ENCODE measurements at places on chromosomes 5 and 9. TPM values are rescaled to one million over a fixed set of nuclear protein-coding genes. Genes with fewer than 3 reads are reported as not detected.

DMRTA1 gene
- total RNA-seq = 0.99 TPM

ZNF883 gene
- total RNA-seq = 1.7 TPM

SIT1 gene
- total RNA-seq = 0.52 TPM

BAAT gene
- total RNA-seq = not detected

ZNF300 gene
- 7.3 TPM for total RNA-seq

CNTNAP3 gene
- 9.4 TPM for total RNA-seq

DNA sequence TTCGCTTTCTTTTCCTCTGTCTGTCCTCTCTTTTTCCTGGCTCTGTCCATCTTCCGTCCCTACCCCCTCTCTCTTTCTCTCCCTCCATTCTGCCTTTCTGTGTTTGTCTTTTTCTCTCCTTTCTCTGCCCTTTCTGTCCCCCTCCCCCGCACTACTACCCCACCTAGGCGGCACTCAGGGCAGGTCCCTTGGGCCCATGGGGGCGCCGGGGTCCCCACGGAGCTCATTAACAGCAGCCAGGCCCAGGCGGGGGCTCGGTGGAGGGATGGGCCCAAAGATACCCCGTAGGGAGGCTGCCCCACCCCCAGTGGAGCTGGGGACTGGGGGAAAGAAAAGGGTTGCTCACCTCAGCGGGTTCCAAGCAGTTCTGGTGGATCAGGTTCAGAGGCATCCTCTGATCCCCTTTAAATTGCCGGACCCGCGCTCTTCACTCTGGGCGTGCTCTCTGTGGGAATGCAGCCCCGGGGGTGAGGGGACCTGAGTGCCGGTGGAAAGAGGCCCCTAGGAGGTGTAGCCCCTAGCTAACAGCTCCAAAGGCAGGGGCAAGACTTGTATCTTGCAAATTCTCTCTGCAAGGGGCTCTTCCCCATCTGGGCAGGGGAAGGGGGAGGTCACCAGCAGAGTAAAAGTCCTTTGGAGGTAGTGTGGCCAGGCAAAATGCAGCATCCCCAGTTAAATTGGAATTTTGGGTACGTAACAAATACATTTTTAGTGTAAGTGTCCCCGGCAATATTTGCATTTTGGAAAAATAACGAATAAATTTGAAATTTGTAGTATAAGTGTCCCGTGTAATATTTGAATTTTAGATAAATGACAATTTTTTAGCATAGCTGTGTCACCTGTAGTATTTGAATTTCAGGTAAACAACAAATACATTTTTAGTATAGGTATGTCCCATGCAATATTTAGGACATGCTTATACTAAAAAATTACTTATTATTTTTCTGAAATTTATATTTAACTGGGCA is 7.4 kb downstream of the LHX2 start:
- DNase-seq = no peak

DNA sequence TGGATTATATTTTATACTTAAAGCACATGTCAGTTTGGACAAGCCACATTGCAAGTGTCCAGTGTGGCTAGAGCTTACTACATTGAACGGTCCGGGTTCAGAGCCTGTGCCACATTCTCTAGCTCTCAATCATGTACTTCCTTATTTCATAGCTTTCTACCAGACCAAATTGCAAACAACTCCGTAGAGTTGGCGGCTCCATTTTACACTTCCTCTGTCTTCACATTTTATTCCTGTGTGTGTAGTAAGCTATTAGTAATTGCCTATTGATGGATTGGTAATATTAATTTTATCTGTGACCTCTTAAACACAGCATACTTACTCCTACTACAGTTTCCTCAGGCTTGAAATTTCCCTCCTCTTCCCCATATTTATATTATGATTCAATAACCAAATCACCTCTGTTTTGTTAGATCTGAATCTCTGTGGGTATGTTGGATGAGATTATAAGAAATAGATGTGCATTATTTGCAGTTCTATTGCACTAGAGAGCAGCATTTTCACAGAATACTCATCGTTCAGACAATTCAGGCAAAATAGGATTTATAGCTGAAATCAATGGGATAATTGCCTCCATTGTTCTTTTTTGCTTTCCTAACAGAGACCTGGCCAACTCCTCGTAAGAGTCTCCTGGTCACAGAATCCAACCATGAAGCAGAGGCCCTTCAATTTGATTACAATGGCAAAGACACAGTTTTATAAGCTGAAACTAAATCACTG is 29.0 kb upstream of the C9orf72 start:
- no peak for DNase-seq

DNA sequence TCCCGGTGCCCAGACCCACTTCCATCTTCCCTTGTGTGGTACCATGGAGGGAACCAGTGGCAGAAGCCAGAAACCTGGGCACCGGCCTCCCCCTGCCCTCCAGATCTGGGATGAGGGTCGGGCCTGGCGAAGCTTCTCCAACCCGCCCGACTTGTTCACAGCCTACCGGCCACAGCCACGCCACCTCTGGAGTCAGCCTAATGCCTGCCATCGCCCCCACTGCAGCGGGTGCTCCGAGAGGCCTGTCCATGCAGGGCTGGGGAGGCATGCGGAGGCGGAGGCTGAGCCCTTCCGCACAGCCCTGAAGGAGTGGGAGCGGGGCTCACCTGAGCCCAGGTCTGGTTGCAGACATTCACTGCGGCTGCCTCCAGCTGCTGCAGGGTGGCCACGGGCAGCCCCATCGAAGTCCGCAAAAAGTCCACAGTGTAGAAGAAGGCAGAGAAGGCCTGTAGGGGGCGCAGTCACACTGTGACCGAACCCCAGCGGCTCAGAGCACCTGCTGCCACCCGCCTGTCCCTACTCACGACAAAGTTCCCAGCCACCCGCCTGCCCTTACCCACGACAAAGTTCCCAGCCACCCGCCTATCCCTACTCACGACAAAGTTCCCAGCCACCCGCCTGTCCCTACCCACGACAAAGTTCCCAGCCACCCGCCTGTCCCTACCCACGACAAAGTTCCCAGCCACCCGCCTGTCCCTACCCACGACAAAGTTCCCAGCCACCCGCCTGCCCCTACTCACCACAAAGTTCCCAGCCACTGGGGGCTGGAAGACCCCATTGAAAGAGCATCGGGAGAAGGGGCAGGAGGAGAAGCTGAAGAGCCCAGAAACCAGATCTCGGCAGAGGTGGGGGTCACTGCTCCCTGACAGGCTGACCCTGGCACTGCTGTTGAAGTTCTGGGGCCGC is 3.8 kb upstream of the NPDC1 start:
- DNase-seq = no peak

GRCh38 chr5:31563216-31563615 is 31.1 kb downstream of the C5orf22 start:
- DNase-seq = no peak

DNA sequence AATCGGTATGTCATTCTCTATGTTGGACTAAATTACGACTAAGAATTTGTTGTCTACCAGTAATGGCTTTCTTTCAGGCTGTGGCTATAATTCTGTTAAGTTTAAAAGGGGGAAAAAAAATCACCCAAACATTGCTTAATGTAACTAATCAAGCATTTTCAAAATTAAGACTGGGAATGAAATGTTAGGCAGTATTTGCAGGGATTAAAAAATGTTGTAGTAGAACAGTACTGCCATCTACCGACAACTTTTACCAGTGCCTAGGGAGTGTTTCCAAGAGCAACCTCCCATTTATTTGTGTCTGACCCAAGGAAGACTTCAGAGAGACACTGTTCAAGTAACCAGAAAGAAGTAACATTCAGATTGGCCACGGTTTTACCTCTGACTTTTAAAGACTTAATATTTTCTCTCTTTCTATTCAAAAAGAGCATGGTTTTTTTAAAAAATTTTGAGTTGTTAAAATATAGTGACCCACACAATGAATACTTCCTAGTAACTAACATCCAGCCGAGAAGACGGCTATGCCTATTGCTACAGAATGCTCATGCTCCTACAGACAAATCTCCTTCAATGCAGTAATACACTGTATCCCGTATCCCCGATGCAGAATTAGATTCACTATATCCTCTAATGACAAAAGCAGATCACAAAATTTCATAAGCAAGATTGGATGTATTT is 92.4 kb downstream of the ARL15 start:
- DNase-seq = peak; percentile 45

- DNase-seq = no peak
Measured at GRCh38 chr9:108859459-108860114, 2.5 kb upstream of the ACTL7A start.

DNA sequence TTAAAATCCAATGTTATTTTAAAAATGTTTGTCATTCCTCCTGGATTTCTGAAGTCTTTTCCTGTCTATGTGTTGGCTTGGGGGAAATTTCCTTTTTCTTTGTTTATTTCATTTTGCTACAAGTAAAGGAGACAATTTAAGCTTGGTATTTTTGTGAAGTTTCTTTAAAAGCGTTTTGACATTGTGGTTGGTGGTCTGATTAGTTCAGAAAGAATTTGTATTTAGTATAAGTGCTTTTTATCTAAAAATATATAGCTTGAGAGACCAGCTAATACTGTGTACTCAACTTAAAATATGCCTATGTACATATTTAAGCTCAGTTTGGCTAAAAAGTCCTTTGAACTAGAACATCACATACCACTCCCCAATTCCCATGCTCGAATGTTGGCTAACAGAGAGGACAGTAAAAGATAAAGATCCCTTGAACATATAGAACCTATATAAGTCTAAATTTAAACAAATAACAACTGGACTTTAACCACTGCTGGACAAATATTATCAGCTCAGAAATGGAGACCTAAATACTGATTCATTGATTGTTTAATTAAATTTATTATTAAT is 237.6 kb downstream of the TLE4 start:
- no peak for DNase-seq

- DNase-seq = no peak
Measured at GRCh38 chr9:132610661-132611060, 28.3 kb downstream of the BARHL1 start.

DNA sequence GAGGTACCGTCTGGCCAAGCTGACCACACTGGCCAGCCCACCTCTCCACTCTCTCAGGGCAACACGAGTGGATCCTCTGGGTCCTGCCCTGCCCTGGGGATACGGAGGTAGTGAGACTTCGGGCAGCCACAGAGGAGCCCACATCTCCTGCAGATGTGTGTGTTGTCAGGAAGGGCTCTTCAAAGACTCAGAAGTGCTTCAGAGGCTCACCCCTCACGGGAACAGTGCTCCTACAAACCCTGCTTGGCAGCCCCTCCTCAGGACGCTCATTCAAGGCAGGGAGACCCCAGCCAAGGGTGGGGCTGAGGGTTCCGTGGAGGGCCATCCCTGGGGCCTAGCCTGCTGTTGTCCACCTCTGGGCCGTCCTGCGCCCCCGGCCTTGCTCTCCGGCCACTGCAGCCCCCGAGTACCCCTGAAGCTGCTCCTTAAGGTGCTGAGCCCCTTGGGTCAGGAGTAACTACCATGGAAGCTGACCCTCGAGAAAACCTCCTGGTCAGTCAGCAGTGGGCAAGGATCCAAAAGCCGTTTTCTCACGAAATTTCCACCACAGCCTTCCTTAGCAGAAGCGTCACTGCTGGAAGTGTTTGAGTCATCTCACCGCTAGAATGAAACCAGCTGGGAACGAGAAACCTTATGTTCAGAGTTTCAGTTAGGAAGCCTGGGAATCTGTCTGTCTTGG is 23.2 kb upstream of the LRRC14B start:
- DNase-seq = no peak

DNA sequence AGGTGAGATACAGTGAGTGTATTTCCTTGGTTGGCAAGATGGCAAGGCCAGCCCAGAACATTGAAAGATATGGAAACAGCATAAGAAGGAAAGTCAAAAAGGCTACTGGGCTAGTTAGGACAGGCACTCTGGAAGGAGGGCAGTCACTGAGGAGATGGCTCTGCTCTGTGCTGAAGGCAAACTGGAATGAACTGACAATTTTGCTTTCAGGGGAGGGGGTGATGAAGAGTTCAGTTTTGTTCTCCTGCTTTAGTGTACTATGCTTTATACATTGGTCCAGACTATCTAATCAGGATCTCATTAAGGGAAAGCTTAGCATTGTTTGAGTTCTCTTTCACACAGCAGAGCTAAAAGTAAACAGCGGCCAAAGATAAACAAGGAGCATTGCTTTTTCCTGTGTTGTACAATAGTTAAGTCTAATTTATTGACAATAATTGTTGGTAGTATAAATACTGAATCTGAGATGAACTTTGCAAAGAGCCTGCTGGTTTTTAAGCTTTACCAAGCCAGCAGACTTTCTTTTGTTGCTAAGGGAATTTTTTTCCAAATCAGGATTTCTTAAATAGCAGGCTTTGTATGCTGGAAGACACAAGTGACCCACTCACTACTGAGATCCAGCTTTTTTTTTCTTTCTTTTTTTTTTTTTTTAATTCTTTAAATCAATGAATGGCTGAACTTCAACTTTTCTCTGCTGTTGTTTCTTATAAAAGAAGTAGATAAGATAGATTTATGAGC is 355.5 kb downstream of the ARRDC3 start:
- no peak for DNase-seq

DNA sequence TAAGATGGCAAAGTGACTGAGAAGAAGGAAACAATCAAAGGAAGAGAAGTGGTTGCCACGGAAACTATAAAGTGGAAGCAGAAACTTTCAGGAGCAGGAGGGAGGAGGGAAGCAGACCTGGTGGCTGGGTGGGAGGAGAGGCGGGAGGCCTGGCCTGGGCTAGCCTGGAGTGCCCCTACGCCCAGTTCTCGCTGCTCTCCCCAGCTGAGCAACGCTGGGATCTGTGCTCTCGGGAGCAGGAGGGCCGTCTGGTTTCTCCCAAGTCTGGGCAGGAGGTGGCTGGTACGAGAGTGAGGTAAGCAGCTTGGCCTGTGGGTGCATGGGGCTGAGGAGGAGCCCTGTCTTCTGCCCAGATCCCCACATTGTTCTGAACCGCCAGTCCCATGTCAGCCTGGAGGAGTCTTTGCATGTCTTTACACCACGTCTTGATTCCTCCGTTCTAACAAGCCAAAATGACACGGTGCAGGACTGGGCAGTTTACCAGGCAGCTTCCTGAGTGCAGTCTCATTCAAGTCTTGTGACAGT is 15.0 kb upstream of the DAB2IP start:
- no peak for DNase-seq

DNA sequence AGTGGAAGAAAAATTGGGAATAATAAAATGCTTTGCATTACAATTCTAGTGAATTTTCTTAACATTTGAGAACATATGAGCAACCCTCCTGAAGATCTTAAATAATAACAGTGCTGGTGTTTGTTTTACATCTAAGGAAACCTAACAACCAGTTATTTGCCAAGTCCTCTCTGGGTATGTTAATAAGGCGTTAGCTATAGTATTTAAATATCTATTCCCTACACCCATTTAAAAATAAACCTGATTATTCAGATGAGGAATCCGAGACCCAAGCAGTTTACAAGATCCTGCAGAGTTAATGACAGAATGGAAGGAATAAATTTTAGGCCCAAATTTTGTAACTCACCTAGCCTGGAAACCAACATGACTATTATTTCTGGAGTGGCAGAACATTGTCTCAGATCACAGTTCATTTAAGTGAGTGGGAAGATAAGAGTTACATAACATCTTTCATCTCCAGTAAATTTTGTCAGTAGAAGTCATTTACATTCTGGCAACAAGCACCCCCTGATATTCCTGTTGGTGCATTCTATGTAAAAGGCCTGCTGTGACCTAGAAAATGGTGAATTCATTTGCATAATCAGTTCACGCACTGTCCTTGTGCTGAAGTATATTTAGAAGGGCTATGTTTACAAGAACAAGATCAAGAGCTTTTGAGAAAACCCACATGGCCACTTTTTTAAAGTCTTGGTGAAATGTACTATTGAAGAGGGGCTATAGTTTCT is 148.2 kb downstream of the COX7C start:
- DNase-seq = no peak

GRCh38 chr5:77849308-77849900 is 73.3 kb upstream of the TBCA start:
- no peak for DNase-seq

- DNase-seq = no peak
Measured at GRCh38 chr9:114417511-114417910, 29.7 kb upstream of the AKNA start.

- peak; percentile 75 for DNase-seq
Measured at GRCh38 chr5:67160985-67161384, 35.6 kb downstream of the CD180 start.

GRCh38 chr5:127612441-127613141 is 36.3 kb upstream of the CTXN3 start:
- DNase-seq = no peak

All from ureter (tissue), 1 donor.